ENCODE measurements at places on chromosomes 11 and 22.

- DNase-seq, result no peak
Observed at GRCh38 chr22:29503811-29504372, 23.9 kb downstream of the NEFH start.

DNA sequence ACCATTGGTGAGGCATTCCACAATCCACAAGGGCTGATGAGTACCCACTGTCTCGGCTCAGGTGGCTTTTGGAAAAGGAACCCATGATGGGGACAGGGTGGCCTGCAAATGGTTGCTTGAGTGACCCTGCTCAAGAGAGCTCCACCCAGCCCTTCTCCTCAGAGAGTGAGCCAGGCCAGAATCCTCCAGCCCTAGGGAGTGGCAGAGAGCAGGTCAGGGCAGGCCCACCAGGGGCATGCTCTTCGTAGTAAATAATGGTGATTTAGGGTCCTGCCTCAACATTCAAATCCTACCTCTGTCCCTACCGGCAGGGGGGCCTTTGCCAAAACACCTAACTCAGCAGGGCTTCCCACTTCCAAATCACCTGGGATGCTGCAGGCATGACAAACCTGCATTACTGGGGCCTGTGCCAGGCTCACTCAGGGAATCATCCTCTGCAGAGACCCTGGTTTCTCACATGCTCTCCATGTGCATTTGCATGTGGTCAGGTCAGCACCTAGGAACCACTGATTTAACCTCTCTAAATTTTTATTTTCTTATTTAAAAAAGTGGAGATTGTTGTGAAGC lies 17.3 kb upstream of the TP53I11 start:
- no peak for DNase-seq

DNA sequence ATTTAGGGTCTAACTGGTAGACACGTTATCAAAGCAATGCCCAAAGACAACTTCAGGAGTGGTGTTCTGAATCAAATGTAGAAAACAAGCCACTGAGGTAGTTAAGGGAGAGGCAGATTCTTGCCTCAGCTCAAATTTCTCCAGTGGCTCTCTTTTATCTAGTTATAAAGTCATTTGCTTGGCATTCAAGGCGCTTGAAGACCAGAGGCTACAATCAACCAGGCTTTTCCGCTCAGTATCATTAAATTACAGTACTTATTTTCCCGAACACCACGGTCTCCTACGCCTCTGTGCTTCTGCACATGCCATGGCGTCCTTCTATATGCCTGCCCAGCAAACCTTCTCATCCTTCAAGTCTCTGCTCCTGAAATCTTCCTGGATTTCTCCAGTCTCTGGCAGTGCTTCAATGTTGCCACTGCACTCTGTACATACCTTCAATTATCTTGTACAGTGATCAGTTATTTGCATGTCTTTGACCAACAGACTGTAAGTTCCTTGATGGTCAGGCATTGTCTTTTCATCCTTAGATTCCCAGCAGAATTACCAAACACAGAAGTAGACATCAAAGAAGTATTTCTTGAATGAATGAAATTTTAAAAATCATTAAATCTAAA lies 1.4 kb downstream of the POGLUT3 start:
- DNase-seq, result no peak

GRCh38 chr11:14677146-14677545 lies 33.5 kb downstream of the PDE3B start:
- no peak for DNase-seq

DNA sequence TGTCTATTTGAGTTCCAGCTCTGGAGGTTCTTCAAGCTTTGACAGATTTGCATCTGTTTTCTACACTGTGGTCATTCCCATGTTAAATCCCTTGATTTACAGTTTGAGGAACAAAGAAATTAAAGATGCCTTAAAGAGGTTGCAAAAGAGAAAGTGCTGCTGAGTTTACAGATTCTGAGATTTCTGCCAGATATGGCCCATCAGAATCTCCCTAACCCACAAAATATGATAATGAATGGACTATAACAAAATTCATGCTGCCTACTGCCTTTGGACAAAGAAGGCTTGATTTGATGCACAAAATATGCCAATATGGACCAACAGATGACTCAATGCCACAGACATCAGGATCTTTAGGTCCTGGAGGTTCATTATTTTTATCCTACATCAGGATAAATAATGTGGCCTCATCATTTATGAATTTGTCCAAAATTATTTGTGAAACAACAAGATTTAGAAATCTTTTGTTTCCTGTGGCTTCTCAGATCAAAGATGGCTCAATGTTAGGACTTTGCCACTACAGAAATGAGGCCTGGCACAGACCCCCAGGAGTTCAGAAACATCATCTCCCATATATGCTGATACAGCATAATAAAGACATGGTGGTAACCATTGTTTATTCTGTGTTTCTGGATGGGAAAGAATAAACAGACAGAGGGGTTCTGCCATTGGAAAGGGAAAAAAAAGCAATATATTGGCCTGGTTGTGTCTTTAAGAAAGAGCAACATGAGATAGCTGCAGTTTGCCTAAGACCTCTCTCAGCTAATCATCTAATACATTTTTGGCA lies 6.7 kb downstream of the OR5AN1 start:
- no peak for DNase-seq

- no peak for DNase-seq
Observed at GRCh38 chr11:748007-748359, 719 bp downstream of the TALDO1 start.
